ENCODE measurements at places on chromosomes 4 and X.

GRCh38 chr4:177239477-177239876 is 70.2 kb upstream of the NEIL3 start:
- DNase-seq, result no peak

GRCh38 chrX:103614999-103615398 is 7.2 kb downstream of the TCEAL3 start:
- no peak for DNase-seq

DNA sequence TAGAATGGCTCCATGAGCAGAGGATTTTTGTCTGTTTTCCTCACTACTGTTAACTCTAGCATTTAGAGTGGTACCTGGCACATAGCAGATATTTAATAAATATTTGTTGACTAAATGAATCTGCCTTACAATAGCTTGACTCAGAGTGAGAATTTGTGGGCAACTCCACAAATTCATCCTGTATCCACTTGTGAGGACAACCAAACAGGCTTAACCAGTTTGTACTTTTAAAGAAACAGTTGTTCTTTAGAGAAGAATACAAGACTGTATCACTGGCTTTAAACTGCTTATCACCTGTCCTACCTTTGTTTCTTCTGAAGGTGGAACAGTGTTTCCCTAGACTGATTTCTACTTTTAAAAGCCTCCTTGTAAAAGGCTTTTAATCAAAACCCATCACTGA is 141.3 kb upstream of the SH3RF1 start:
- no peak for DNase-seq

DNA sequence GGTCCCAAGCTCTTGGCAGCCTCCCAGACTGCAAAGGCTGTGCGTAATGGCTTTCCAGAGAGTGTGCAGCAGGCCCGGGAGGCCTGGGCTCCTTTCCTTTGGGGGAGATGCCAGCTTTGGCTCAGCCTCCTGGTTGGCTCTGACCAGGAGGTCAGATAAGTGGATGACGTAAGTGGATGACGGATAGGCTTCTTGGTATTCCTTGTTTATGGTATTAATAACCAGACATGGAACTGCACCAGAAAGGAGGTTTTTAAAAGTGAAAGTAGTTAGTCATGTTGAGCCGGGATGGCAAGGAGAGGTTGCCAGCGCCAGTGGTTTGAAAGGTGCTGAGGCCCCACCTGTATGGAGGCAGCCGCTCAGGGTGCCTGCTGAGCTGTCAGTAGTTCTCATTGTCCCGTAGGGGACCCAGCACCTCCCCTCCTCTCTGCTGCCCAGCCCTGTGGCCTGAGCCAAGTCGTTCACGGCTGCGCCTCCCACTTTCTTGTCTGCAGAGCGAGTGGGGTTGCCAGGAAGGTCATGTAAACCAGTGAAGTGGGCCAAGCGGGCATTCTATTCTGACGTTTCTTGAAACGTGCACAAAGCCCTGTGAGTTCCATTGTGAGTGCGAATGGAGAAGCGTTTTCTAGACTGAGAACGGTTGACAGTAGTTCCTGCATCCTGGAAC is 28.7 kb upstream of the STOX2 start:
- peak; percentile 91 for DNase-seq

DNA sequence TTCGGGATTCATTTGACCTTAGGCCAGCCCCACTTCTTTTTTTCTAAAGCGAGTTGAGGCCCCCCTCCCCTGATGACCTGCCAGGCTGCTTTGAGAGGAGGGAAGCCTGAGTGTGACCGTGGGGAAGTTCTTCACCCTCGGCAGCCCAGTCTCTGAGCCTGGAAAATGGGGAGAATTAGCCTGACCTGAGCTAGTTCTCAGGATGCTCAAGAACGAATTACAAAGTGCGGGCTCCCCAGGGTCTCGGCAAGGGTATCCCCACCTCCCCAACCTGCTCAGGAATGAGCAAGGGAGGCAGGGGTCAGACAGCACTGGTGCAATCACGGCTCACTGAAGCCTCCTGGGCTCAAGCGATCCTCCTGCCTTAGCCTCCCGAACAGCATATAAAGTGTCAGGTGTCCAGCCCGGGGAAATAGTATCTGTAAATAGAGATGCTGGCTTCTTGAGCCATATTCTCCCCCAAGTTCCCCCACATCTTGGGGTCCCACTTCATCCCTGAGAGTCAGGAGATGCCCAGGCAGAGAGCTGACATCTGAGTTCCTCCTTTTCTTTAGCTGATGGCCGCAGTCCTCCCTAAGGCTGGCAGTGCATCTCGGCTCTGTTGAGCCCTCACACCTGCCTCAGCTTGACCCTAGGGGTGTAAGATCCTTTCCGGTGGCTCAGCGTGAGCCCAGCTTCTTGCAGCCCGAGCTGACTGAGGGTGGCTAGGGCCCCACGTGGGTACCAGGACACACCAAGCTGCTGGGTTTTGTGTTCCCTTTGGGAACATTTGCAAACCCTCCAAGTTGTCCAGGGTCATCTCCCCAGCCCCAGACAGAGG is 1.6 kb downstream of the DUSP9 start:
- no peak for DNase-seq

- no peak for DNase-seq
Measured at GRCh38 chr4:102860611-102861324, 8.0 kb upstream of the CISD2 start.

DNA sequence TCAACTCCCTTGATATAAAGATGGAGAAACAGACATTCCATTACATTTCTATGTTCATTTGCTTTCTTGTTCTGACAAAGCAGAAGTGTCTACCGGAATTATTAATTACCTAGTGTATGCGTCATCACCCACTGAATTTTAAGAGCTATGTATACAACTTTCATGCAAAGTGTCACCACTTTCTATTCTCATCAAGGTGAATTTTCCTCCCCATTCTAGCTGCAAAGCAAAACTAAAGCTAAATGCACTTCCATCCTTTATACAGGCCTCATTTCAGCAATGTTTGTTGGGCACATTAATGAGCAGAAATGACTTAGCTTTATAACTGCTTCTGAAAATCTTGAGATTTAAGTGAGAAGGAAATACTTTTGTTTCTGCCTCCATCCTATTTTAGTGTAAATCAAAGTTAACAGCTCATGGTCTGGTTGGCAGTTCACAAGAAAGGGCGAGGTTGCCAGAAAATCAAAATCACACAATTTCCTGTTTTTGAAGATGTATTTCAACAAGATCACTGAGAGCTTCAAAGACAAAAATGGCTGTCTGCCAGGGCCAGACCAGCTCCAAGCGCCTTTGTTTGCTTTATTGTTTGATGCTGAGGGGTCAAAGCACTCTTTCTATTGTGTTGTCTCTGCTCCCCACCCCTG is 7.2 kb upstream of the FAM9C start:
- DNase-seq, result no peak

- no peak for DNase-seq
Measured at GRCh38 chr4:1852904-1853623, 2.9 kb downstream of the LETM1 start.

GRCh38 chr4:15378062-15378461 is 49.8 kb upstream of the C1QTNF7 start:
- DNase-seq, result peak; percentile 26

DNA sequence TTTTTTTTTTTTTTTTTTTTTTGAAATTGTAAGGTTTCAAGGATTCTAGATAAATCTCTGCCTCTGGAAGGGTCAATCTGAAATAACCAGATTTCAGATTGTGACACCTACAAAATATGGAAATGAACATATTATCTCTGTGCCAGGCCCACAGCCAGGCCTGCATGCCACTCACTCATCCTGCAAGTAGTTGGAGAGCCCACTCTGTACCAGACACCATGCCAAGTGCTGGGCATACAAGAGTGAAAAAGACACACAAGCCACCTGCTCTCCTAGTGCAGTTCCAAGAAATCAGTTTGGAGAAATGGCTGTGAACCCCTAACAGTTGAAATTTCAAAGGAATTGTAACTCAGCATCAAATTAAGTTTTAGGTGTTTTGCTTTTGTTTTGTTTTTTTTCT is 145.9 kb upstream of the NOCT start:
- no peak for DNase-seq

GRCh38 chrX:118675326-118675965 is 52.0 kb upstream of the IL13RA1 start:
- DNase-seq, result no peak

DNA sequence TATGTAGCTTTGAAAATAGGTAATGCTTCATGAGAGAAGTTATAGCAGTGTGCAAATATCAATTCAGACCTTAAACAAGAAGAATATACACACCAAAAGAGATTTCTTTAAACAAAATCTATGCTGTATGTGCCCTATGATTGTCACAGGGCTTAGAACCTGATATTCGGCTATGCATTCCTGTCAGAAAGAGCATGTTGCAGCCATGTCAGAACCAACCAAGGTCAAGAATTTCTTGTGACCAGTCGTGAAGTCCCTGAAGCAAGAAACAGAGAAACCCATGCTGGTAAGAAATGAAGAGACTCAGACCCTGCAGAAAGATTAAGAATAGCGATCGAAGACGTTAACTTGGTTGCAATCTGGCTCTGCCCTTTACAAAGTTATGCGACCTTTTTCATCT is 210.3 kb upstream of the SPIN4 start:
- DNase-seq, result no peak

- no peak for DNase-seq
Measured at GRCh38 chr4:169765835-169766234, 8.1 kb upstream of the HPF1 start.

GRCh38 chr4:143339497-143339896 is 2.8 kb downstream of the GAB1 start:
- no peak for DNase-seq

GRCh38 chr4:40199179-40199670 is 2.4 kb downstream of the RHOH start:
- no peak for DNase-seq

DNA sequence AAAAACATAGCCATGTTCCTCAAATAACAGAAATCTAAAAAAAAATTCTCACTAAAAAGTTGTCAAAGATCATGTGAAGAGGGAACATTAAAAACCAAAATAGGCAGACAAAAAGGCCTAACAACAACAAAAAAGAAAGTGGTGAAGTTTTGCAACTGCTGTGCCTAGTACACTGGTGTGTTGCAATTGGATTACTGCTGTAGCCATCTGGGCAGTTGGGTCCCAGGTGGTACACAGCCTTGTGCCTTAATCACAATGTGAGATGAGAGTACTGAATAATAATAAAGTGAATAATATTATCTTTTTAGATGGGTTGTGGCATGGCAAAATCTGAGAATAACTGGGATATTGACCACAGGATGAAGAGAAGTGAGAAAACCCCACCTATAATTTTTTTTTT is 12.0 kb downstream of the C4orf54 start:
- no peak for DNase-seq

GRCh38 chrX:63281465-63281864 is 69.7 kb downstream of the SPIN4 start:
- no peak for DNase-seq

All from kidney glomerular epithelial cell (primary cell).